Activated CD4-positive, alpha-beta T cell treated with anti-CD3 and anti-CD28 coated beads, Interleukin-2, amount 50 U/mL, for 1 hour (primary cell): ENCODE measurements at places on chromosomes 1 and 21.

DNA sequence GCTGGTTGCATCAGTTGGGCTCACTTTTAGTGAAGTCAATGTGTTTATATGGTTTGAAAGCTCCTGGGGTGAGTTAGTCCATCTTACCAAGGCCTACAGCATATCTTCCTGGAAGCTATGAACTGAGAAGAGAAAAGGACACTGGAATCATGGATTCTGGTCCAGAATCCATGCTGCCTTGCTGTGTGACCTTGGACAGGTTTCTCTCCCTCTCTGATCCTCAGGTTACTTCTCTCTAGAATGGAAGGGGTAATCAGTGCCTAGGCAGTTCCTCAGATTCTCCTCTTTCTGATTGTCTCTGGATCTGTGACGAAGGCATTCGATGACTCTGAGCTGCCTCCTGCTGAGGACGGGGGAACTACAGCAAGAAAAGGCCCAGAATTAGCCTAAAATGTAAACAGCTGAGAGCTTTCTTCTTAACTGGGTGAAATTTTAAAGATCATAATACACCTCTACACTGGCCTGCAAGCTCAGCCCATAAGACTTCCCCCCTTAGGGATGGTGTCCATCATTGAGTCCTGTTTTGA, 425.0 kb upstream of the VAMP3 start:
- no peak for DNase-seq

DNA sequence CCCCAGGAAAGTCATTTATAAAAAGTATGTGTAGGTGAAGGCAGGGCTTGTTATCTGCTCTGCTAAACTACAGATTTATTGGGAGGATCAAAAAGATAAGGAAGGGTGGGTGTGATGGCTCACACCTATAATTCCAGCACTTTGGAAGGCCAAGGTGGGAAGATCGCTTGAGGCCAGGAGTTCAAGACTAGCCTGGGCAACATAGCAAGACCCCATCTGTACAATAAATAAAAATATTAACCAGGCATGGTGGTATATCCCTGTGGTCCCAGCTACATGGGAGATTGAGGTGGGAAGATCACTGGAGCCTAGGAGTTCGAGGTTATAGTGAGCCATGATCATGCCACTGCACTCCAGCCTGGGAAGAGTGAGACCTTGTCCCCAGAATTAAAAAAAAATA, 86.4 kb downstream of the NENF start:
- DNase-seq, result no peak

DNA sequence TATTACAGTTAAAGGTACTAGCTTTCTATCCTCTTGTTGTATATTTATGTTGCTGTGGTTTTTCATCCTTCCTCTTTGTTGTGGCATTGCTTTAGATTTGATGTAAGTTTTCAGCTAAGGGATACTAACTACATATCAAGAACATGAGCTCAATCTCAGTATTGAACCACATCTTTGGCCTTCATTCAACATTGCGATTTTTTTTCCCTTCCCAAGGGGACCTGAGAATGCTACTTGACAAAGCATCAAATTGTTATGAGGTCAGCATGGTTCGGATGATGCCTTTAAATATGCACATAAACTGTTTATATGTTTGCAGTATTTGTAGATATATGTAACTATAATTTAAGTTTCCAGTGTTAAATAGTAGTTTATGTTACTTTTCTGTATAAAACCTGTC, 31.7 kb upstream of the GPR88 start:
- DNase-seq, result no peak

GRCh38 chr1:78620666-78621065, 418 bp downstream of the IFI44L start:
- DNase-seq, result no peak

DNA sequence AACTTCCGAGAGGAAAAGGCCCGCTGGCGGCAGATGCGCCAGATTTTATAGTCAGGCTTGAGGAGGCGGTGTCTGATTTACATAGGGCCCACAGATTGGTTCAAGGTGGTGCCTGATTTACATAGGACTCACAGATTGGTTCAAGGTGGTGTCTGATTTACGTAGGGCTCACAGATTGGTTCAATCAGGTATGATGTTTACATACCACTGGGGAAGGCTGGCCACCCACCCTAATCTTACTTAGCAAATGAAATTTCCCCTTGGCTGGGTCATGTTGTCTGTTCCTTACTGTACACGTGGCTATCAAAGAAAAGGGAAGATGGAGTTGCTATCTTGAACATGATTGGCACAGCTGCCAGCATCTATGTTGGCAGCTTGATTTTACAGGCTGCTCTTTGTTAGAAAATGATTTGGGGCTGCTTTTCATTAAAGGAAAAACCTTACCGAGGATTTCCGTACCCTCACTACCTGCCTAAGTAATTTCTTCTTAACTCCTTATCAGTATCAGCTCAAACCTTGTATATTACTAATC, 96.3 kb downstream of the SETD4 start:
- DNase-seq, result no peak

GRCh38 chr1:167165948-167166689, 54.6 kb upstream of the POU2F1 start:
- DNase-seq, result no peak

- DNase-seq, result no peak
These were observed 116.1 kb upstream of the LMO4 start for GRCh38 chr1:87212431-87213134.

DNA sequence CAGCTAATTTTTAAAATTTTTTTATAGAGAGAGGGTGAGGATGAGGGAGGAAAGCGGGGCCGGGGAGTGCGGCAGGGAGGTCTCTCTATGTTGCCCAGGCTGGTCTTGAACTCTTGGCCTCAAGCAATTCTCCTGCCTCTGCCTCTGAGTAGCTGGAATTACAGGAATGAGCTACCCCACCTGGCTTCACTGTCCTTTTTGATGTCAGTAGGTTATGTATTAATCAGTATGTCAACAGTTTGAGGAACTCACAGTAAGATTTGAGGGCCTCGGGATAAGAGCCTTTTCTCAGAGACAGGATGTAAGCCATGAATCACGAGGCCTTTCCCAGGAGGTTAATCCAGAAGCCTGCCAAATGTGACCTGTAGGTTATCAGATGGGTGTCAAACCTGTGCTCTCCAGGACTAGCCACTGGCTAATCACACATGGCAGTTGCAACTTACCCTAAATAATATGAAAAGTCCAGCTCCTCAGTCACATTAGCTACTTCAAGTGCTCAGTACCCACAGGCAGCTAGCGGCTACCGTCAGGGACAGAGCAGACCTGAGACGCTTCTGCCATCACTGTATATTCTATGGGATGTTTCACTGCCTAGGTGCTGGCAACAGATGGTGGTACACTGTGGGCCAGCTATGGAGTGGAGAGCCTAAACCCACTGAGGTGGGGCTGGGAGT, 33.1 kb downstream of the TRIM67 start:
- DNase-seq, result no peak

DNA sequence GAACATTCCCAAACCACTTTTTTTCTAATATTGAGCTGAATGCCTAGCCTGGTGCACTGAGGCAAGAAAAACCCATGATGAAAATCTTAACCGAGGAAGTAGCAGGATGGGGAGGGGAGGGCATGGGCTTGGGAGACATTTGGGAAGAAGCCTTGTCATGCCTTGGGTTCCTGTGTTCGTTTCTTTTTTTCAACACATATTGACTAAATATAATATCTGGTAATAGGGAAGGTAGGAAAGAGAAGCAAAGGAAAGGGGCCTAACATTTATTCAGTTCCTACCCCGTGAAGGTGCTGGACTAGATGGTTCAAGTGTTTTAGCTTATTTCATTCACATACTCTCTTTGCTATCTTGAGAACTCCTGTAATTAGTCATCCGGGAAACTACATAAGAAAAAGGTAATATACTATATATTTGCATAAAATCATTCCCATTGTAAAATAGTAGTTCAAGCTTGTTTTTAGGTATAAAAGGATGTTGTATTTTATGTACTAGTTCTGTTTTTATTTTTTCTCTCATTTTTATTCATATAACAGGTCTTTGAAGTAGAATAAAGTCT, 62.1 kb downstream of the ST3GAL3 start:
- no peak for DNase-seq

- DNase-seq, result no peak
These were observed 13.3 kb downstream of the RBBP5 start for GRCh38 chr1:205108464-205108863.

GRCh38 chr1:195733408-195733807, 874.8 kb downstream of the KCNT2 start:
- DNase-seq, result no peak

DNA sequence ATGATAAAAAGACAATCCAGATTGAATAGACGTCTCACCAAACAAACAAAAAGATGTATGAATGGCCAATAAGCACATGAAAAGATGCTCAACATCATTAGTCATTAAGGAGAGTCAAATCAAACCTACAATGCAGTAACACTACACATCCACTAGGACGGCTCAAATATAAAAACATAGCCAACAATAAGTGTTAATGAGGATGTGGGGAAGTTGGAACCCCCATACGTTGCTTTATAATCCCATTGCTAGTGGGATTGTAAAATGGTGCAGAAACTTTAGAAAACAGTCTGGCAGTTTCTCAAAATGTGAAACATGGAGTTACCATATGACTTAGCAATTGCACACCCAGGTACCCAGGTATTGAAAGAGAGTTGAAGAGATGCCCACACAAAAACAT, 14.7 kb upstream of the IL24 start:
- no peak for DNase-seq

DNA sequence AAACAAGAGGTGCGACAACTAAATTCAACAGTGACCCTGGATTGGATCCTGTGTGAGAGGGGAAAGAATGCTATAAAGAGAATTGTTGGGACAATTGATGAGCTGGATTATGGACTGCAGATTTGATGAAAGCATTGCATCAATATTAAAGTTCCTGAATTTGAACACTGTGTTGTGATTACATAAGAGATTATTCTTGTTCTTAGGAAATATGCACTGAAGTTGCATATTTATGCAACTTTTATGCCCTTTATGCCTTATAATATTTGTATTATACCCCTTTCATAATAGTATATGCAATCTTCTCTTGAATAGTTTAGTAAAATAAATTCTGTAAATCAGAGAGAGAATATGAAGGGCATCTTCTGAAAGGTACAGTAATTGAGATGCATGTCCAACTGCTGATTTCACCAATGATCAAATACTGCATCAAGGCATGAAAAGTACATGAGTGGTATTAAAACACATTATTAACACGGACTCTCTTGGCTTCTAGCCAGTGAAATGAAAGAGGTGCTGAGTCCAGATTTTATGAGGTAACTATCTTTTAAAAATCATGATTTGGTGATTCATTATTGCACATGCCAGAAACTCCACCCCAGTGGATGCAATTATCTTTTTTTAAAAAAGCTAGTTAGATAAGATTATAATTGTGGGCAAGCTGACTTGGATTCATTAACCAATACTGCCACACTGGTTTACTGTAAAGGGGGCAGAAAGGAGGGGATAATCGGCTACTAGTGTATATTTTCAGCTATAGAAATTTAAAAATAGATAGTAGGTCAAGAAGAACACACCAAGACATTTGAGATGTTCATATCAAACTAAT, 19.9 kb upstream of the LPAR3 start:
- DNase-seq, result no peak

GRCh38 chr1:111733992-111734341, 5.2 kb downstream of the INKA2 start:
- DNase-seq, result no peak

DNA sequence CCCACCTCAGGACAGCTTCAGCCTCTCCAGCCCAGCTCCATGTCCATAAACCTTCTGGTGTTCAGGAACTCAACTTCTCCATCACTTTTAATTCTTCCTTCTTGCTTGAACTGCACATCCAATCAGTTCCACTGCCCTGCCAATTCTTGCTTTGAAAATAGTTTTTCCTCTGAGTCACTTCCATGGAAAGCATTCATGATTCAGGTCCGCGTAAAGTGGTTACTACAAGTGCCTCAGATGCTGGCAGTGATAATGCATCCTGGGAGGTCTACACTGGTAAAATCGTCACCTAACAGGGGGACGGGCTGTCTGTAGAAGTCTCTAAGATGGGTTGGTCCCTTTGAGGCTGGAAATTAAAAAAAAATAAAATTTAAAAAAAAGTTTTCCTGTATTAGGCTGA, 25.9 kb upstream of the RCAN1 start:
- no peak for DNase-seq

GRCh38 chr1:162716123-162716522, 74.4 kb upstream of the HSD17B7 start:
- DNase-seq, result no peak

DNA sequence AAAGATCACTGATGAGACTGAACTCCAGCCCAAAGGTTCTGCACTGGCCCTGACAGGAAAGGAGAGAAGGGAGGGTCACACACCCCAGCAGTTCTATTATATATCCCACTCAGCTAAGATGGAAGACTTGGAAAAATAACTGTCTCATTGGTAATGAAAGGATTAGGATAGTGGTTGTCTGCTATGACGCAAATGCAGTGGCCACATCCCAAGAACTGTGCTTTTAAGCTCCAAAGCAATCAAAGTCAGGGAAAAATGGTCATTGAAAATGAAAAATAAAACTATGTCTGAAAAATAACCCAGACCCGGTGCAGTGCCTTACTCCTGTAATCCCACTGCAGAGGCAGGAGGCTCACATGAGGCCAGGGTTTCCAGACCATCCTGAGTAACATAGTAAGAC, 31.0 kb downstream of the PSMG1 start:
- DNase-seq, result no peak

DNA sequence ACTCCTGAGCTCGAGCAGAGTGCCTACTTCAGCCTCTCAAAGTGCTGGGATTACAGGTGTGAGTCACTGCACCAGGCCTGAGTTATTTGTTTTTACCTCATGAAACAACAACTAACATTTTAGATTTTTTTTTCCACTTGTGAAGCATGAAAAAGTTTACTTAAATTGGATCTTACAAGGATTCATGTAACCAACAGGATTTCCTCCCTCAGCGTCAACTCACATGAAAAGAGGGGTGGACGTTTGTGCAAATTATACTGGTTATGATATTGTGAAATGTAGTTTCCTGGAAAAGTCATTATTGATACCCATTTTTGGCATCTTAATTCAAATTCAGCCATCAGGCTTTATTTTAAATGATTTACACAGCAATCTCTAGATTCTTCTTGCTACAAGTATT, 6.5 kb downstream of the CNST start:
- no peak for DNase-seq

DNA sequence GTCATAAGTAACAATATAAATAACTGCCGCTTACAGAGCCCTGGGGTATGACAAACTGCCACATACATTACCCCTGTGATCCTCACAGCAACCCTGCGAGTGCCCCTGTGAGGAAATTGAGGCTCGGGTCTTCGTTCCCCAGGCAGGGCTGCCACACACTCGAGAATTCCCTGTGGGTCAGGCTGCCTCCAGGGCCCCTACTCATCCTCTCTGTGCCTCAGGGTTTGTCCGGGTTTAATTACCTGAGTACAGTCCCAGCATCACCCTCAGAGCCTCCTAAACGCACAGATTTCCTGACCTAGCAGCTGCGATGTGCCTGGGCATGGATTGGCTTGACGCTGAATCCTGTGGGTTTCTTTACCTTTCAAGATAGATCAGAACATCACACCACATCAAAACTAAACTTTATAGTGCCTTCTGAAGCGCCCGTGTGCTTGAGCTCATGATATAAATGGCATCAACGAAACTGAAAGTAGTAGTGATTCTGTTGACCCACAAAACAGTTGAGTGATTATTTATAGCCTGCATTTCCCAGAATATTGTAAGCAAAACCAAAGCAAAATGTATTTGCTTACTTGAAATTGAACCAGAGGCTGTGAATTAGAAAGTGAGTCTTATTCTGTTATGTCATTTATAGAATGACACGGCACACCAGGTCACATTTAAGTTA, 14.0 kb downstream of the SLC37A1 start:
- DNase-seq, result peak; percentile 48
